ENCODE measurements at places on chromosomes 13 and 19. TPM values are rescaled to one million over a fixed set of nuclear protein-coding genes. Genes with fewer than 3 reads are reported as not detected.

Gene MBD3L2B
- total RNA-seq: not detected

Gene ONECUT3
- total RNA-seq: not detected

Gene UQCRFS1
- total RNA-seq: 41.8 TPM

Gene ZNF653
- total RNA-seq: 3.2 TPM

Gene ZNF790
- total RNA-seq: 1.7 TPM

Gene NCR1
- not detected for total RNA-seq

All from myometrial cell (primary cell).